ENCODE measurements at places on chromosomes 6 and 20.

GRCh38 chr20:45919542-45920399, 7.8 kb upstream of the PLTP start:
- no peak for DNase-seq

GRCh38 chr6:77470983-77471382, 7.7 kb upstream of the HTR1B start:
- no peak for DNase-seq

DNA sequence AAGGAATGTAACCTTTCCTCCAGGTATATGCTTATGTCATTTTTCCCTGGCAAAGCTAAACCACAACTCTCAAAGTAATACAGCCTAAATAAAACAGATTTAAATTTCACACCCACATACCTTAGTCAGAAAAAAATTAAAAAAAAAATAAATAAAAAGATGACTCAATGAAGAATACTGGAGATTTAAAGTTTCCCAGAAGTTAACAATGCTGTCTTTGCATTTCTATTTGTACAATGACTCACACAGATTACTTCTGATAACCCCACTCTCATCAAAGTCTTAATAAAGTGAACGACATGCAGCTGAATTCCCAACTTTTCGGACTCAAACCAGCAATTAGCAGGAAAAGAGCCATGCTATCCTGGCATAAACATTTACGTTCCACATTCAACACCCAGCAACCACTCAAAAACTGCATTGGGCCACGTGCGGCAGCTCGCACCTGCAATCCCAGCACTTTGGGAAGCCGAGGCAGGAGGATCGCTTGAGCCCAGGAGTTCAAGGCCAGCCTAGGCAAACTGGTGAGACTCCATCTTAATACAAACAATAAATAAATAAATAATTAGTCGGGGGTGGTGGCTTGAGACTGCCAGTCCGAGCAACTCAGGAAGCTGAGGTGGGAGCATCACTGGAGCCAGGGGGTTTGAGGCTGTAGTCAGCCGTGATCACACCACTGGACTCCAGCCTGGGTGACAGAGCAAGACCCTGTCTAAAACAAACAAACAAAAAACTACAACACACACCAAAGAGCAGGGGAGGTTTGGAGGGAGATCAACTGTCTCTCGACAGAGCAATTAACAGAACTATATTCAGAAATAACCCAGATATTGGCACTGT, 130.5 kb downstream of the WDR27 start:
- no peak for DNase-seq

DNA sequence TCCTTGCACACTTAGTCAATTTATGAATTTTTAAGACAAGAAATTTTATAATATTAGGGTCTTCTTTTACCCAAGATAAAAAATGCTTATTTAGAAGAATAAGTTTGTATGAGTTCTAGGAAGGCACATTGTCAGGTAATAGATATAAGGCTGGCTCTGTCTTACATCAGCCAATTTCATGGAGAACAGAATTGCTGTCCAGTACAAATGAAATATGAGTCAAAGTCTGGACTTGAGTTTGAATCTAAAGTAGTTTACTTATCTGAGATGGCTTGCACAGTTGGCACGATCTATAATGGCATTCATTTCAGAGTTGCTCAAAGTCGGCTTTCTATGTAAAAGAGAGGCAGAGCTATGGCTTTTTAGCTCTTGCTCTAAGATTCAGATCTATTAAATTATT, 228.2 kb downstream of the KCNQ5 start:
- DNase-seq, result no peak

DNA sequence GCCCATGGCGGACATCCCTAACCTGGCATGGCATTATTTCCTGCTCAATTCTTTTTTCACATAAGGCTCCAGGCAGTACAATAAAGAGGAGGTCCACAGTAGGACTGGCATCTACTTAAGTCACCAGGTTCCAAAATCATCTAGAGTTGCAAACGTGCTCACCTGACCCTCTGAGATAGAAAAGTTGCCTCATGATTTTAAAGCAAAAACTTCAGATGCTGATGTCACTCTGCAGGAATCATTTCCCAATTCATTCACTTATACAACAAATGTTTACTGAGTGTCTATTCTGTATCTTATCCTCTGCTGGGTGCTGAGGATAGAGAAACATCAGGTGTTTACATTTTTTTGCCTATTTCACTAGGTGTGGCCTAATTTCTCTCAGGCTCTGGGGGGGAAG, 2.2 kb downstream of the ADGRF4 start:
- no peak for DNase-seq

DNA sequence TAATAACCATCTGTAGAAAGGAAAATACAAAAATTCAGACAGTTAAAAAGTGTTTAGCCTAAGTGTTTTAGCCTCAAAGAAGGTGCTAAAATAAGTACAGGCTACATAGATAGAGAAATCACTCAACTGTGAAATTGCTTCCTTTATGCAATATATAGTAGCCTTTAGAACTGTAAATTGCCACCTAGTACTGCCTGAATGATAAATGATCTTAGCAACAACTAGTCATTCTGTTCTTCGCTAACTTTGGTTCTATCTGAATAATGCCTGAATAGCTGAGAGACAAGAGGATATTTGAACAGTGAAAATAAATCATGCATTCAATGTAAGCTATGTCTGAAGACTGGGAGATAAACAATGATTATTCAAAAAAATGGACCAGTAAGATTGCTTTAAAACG, 603.3 kb upstream of the PTCHD4 start:
- DNase-seq, result no peak

DNA sequence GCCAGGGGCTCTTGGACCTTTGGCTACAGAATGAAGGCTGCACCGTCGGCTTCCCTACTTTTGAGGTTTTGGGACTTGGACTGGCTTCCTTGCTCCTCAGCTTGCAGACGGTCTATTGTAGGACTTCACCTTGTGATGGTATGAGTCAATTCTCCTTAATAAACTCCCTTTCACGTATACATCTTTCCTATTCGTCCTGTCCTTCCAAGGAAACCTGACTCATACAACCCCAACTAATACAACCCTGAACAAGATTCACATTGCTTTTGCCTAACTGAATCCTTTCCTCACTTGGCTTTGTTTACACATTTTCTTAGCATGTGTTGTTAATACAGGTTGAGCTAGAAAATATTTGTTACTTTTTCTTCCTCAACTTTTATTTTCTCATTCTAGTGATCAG, 21.9 kb downstream of the TBXT start:
- no peak for DNase-seq

DNA sequence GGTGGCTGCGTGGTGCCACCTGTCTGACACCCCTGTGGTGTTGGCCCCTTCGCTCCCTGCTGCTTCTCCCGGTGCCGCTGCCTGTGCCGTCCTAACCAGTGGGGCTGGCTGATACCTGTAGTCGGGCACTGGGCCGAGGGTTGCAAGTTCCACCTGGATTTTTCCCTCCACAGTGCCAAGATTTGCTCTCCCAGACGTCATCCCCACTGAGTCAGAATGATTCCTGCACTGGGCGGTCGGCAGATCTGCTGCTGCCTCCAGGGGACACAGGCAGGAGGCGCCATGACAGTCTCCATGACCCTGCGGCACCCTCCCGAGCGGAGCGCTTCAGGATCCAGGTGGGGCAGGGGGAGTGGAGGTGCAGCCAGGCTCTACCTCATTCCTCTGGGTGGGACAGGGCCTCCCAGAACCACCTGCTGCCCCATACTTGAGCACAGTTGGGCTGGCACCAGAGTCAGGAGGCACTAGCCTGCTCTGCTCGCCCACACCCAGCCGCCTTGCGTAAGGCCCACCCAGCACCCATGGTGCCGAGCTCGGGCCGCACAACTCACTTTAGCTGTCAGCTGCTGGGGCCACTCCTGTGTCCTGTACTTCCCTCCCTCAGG, 60.2 kb downstream of the TCP11 start:
- peak; percentile 52 for DNase-seq

DNA sequence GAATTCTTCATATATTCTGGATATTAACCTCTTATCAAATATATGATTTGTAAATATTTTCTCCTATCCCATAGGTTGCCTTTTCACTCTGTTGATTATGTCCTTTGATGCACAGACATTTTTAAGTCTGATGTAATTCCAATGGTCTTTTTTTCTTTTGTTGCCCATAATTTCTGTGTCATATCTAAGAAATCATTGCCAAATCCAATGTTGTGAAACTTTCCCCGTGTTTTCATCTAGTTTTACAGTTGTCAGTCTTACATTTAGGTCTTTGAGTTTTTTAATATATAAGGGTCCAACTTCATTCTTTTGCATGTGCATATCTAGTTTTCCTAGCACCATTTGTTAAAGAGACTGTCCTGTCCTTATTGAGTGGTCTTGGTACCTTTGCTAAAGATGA, 111.5 kb downstream of the SESN1 start:
- no peak for DNase-seq

- DNase-seq, result no peak
Measured at GRCh38 chr6:44487002-44487401, 99.5 kb downstream of the CDC5L start.

DNA sequence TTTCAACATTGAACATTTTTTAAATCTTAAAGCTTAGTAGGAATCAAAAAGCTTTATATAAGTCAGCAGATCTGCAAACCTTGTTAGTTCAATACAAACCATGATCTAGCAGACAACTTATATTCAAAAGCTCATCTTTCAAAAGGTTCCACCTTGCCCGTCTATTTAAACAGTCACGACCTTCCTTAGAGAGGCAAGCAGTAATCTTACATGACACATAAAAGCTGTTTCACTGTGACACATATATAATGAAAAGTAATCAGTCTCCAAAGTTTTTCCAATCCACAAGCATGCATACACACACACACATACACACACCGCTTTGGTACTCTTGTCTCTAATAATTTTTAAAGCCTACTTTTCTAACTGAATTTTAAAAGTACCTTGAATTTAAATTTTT, 12.9 kb downstream of the SOD2 start:
- DNase-seq, result no peak

DNA sequence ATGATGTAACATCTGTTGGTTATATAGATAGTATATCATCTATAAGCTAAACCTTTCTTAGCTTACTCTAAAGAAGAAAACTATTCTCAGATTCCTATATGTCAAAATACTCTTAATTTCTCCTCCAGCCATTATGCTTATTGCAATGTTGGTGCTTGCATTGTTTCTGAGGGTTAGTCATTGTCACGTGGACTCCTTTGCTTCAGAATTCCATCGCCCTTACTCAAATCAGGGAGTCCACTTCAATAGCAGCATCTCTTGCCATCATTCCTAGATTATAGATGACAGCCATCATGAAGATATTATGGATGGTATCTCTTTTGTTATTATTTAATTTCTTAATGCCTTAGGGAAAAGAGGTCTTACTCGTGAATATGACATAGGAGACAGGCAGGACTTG, 776.1 kb downstream of the TENT5A start:
- DNase-seq, result no peak

- no peak for DNase-seq
Measured at GRCh38 chr6:119347466-119348095, 2.0 kb downstream of the MAN1A1 start.

- no peak for DNase-seq
Measured at GRCh38 chr6:56949265-56949664, 5.6 kb upstream of the BEND6 start.

- no peak for DNase-seq
Measured at GRCh38 chr6:135412761-135413160, 84.8 kb downstream of the AHI1 start.

- DNase-seq, result no peak
Measured at GRCh38 chr6:52929321-52930164, 20.0 kb upstream of the GSTA3 start.

- no peak for DNase-seq
Measured at GRCh38 chr6:132819405-132820161, 5.2 kb downstream of the RPS12 start.

GRCh38 chr6:69005199-69005598, 370.1 kb downstream of the ADGRB3 start:
- no peak for DNase-seq

GRCh38 chr6:38271081-38271480, 368.6 kb downstream of the BTBD9 start:
- no peak for DNase-seq

GRCh38 chr20:33719277-33719988, 677 bp downstream of the PXMP4 start:
- no peak for DNase-seq

- no peak for DNase-seq
Measured at GRCh38 chr6:36326356-36326995, 10.2 kb downstream of the BNIP5 start.

DNA sequence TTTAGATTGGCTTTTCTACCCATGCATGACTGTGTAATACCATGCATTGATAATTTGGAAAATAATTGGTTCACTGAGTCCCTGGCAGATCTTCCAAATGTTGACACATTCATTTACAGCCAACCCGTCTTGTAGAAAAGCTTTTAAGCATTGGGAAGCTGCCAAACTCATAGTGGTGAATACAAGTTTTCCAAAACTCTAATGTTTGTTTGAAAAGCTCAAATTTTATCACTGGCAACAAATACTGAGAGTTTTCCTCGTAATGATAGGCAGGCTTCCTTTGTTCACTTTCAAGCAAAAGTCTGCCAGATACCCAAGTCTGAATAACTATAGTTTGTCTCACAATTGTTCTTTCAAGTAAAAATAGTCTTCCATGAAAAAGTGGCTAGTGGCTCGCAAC, 143.0 kb downstream of the FIG4 start:
- no peak for DNase-seq

DNA sequence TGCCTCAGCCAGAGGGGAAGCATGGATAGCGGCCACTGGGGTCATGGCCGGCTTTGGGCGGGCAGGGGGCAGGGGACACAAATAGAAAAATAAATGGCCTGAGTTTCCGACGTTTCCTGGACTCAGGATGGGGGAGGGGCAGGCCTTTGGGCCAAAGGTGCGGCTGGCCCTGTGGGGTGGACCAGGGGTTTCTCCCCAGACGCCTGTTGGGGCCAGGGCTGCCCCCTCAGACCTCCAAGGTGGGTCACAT, 6.4 kb upstream of the TCEA2 start:
- DNase-seq, result no peak

DNA sequence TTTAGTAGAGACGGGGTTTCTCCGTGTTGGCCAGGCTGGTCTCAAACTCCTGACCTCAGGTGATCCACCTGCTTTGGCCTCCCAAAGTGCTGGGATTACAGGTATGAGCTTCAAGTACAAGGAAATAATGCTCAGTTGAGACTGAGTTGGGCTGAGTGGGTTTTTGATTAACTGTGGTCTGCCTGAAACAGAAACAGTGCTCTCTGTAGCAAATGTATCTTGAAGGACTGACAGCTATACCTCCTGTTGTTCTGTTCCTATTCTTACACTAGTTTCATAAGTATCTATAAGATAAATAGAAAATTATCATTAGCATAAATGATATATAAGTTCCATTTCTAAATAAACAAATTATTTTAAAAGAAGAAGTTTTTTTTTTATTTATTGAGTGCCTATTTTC, 142.8 kb upstream of the PTPRK start:
- DNase-seq, result no peak
